Activated CD8-positive, alpha-beta memory T cell treated with anti-CD3 and anti-CD28 coated beads for 48 hours (primary cell): ENCODE measurements at places on chromosomes 5 and 9.

GRCh38 chr5:8525819-8526218 lies 656.9 kb downstream of the MTRR start:
- DNase-seq: no peak

DNA sequence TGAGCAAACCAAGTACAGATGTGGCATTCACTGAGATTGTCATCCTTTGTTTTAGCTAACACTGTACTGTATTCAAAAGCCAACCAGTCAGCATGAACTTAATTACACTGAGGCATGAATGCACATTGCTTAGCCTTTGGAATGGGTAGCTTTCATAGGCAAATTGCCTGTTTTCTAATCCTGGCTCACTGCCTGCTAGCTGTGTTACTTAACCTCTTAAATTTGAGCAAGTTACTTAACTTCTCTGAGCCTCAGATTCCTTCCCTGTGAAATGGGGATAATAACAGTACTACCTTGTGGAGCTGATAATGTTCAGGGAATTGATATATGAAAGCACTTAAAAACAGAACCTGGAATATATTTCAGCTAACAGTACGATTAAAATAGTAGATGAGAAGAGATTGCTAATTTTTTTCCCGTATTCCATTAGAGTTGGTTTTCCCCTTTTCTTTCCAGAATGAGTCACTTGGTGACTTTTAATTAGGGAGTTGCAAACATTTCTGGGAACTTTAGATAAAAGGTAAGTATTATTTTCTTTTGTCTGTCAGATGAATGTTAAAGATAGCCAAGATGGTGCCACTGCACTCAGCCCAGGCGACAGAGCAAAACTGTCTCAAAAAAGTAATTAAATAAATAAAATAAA lies 43.9 kb downstream of the ARRDC3 start:
- DNase-seq: no peak

GRCh38 chr5:61280761-61281427 lies 51.2 kb upstream of the ZSWIM6 start:
- DNase-seq: no peak

DNA sequence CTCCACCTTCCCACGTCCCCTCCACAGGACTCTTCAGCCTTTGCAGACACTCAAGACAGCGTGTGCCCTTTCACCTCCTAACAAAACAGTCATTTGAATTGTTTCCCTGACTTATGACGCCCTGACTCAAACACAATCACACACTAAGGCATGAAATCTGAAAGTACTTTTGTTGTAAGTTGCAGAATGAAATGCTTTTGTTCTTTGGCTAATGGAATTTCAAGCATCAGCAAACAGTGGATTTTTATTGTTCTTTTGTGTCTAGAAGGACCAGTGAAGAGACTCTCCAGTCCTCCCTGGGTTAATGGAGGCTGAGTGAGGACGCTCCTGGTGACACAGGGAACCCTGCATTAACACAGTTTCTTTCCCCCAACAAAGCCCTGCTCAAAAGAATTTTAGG lies 380.1 kb downstream of the CTNND2 start:
- no peak for DNase-seq

- DNase-seq: no peak
These were observed 8.2 kb upstream of the ZFYVE16 start for GRCh38 chr5:80399526-80400239.

- DNase-seq: no peak
These were observed at the start of gene MGAT4B for GRCh38 chr5:179806250-179807048. MGAT4B (minus strand) TSS chr5:179806866; CDS start chr5:179806583, 283 bp downstream.

GRCh38 chr5:26864061-26864460 lies 174.3 kb downstream of the CDH9 start:
- no peak for DNase-seq

GRCh38 chr9:42388146-42388690 lies 204.8 kb downstream of the SPATA31A6 start:
- no peak for DNase-seq

DNA sequence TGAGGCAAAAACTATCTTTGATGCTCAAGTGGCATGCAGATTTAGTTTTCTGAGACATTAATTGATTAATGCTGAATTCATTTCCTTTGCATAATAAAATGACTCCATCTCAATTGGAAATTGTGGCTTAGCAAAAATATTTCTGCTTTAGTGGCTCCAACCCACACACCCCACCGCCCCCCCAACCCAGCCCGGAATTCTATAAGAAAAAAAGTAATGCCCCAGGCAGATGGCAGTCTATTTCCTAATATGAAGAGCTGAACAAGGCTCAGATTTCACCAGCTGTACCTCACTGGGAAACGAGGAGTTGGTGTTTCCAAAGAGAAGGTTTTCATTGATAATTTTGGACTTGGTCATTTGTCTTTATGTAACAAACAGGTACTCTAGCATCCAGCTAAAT lies 182.1 kb downstream of the FBN2 start:
- DNase-seq: no peak

- DNase-seq: no peak
These were observed 22.3 kb upstream of the DPYSL3 start for GRCh38 chr5:147532156-147532555.
